ENCODE measurements at places on chromosomes 4 and X.
A peak's percentile ranks its signal among the peaks of the same experiment; 100 is the strongest.

DNA sequence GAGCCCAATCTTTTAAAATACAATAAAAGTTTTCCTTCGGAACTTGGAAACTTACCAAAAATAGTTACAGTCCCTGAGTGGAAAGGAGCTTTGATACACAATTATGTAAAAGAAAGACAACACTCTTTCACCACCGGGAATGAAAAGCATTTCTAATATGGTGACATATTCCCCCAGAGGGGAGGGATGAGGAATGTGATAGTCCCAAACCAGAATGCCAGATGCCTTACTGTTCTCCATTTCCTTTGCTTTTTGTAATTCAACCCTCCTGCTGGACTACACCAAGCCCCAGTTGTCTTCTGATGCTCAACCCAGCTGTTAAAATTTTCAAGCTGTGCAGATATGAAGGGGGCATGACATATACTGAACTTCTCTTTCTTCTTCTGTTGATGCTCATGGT lies 4.1 kb downstream of the PRIMPOL start:
- DNase-seq, result no peak

GRCh38 chrX:139044680-139045079 lies 333.2 kb upstream of the FGF13 start:
- DNase-seq, result no peak

DNA sequence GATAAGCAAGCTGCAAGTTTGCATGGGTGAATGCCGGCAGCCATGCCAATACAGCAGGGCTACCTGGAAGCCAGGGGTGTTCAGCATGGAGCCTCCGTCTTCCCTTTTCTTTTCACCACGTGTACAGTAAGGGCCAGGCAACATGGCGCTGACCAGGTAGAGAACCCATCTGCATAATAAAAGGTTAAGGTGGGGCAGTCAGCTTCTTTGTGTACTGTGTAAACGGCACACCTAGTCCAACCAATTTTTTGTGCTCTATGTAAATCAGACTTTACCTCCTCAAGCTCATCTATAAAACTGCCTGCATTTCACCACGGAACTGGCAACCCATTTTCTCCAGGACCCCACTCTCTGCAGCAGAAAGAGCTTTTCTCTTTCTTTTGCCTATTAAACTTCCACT lies 286.8 kb upstream of the VCX3A start:
- no peak for DNase-seq

GRCh38 chrX:8289523-8289922 lies 118.5 kb upstream of the VCX2 start:
- DNase-seq, result no peak

DNA sequence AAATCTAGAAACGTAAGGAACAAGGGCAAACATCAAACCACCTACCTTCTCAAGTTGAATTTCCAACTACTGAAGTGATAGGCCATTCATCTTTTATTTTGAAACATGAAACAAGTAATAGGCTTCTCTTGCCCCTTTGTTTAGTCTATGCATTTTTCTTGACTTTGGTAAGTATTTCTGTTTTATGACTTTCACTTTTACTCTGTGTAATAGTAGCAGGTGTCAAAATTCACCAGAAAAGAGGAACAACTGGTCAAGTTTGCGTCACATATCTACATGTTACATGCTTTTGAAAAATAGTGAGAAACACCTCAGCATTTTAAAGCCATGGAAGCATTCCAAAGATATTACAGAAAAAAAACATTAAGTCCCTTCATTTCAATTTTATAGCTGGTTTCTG lies 157.1 kb upstream of the FTHL17 start:
- DNase-seq, result no peak

DNA sequence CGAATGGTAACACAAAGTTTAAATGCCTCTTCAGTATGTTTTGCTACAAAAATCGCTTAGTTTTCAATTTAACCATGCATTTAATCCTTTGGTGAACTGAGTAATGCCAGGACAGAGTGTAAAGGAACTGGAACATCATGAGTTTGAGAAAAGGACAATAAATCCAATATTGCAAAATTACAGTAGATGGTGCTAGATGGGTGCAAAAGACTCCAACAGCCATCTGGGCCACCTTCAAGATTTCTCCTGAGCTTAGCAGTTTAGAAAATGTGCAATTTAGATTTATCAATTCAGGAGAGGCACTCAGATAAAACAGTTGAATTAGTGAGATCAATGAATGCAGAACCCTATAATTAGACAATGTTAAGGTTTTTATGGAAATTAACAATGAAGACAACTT lies 33.2 kb upstream of the MID1IP1 start:
- no peak for DNase-seq

DNA sequence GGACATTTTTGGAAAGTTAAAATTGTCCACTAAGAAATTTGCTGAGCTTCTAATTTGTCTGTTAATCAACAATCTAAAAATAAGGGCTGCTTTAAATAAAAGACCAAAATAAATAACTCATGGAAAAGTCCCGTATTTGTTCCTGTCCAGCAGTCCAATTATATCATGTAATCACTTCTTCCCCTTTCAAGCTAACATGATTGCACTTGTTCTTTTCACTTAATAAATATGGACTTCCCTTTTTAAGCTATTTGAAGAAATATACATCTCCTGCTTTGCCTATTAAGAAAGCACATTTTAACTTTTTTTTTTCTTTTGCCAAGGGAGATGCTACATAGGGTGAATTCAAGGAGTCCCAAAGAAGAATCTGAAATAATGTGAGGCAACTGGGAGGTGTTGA lies 55.6 kb upstream of the FRAS1 start:
- DNase-seq, result no peak

DNA sequence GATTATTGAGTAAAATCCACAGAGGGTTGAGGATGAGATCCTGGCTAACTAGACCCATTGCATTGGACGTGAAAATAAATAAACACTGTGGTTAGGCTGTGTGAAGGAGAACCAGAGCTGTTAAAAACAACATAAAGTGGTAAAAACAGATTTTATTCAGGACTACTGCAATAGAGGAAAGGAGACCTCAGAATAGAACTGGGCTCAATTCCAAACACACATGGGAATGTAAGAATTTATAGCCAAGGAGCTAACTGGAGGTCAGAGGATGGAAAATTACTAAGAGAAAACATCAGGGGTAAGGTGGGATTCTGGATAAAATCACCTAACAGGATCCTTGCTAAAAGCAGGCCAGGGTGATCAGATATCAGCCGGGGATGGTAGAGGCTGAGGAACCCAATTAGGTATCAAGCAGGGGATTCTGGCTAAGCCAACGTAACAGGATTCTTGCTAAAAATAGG lies 112.4 kb downstream of the RNF150 start:
- no peak for DNase-seq

DNA sequence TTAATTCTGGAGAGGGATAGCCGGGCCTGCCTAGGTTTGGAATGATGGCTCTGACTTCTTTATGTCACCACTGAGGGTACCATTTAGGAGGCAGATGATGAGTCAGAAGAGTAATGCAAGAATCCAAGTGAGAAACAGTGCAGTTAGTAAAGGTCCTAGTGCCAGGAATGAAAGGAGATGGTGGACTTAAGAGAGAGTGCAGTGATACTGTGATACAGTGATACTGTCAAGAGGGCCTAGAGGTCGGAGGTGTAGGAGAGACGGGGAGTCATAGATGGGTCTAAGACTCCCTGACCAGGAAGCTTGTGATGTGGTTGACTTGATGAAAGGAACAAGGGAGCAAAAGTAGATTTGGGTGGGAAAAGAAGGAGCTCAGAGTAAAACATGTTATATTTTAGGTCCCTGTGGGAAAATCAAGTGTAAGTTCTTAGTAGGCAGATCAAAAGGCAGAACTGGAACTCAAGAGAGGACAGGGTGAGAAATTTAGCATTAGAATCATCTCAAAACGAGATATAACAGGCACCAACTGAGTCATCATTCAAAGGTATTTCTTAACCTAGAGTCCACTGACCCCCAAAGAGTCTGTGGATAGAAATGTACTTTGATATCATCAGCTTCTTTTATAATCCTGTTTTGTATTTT lies 85.0 kb downstream of the NFKB1 start:
- DNase-seq, result no peak

- no peak for DNase-seq
These were observed 204.3 kb downstream of the SHROOM3 start for GRCh38 chr4:76639288-76639687.

GRCh38 chr4:629915-630641 lies 4.7 kb downstream of the PDE6B start:
- DNase-seq, result no peak

DNA sequence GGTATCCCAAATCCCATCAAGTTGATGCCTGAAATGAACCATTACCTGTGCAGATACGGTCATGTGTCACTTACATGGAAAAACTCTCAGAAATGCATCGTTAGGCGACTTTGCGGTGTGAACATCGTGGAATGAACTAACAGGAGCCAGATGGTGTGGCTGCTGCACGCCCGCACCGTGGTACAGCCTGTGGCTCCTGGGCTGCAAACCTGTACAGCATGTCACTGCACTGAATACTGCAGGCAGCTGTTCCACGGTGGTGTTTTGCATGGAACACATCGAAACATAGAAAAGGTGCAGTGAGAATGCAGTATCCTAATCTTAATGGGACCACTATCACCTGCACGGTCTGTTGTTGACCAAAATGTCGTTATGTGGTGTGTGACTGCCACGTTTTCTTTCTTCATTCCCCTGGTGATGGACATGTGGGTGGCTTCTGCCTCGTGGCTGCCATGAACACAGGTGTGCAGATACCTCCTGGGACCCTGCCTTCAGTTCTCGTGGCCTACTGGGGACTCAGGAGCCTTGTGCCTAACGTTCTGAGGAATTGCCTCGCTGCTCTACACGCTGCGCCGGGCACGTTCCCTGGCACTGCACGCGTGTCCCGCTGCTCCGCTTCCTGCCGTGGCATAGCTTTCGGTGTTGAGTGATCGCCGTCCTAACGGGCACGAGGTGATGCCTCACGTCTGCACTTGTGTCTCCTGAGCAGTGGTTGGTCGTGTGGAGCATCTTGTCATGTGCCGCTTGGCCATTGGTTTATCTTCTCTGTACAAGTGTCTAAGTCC lies 18.5 kb downstream of the MAEA start:
- DNase-seq, result no peak

DNA sequence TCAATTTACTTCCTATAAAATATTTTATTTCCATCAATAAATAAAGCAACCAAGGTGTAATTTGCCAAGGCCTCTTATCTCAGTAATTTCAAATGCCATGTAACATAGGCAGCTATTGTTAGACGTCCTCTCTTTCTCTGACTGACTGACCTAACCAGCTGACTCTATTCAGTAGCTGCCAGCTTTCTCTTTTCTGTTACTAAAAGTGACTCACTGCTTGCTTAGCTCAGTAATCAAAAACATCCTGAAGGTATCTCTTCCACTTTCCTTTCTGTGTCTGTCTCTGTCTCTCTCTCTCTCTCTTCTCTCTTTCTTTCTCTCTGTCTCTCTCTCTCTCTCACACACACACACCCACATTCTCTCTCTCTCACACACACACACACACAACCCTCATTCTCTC lies 134.2 kb downstream of the SPOCK3 start:
- DNase-seq, result no peak

GRCh38 chrX:53073115-53073586 lies 9.0 kb upstream of the TSPYL2 start:
- DNase-seq, result peak; percentile 2

DNA sequence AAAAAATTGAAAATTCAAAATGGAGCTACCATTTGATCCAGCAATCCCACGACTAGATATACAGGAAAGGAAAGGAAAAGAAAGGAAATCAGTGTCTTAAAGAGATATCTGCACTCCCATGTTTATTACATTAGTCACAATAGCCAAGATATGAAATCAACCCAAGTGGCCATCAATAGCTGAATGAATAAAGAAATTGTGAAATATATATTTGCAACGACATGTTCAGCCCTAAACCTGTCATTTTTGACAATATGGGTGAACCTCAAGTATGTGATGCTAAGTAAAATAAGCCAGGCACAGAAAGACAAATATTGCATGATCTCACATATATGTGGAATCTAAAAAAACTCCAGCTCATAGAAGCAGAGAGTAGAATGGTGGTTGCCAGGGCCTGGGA lies 155.1 kb downstream of the ANXA5 start:
- DNase-seq, result no peak

GRCh38 chr4:148207068-148207467 lies 235.1 kb downstream of the NR3C2 start:
- DNase-seq, result no peak

GRCh38 chrX:119238557-119238956 lies 2.5 kb downstream of the PGRMC1 start:
- no peak for DNase-seq

GRCh38 chrX:53263597-53264094 lies 17.7 kb downstream of the IQSEC2 start:
- no peak for DNase-seq

- DNase-seq, result no peak
These were observed 216.1 kb upstream of the TLL1 start for GRCh38 chr4:165656829-165657490.

DNA sequence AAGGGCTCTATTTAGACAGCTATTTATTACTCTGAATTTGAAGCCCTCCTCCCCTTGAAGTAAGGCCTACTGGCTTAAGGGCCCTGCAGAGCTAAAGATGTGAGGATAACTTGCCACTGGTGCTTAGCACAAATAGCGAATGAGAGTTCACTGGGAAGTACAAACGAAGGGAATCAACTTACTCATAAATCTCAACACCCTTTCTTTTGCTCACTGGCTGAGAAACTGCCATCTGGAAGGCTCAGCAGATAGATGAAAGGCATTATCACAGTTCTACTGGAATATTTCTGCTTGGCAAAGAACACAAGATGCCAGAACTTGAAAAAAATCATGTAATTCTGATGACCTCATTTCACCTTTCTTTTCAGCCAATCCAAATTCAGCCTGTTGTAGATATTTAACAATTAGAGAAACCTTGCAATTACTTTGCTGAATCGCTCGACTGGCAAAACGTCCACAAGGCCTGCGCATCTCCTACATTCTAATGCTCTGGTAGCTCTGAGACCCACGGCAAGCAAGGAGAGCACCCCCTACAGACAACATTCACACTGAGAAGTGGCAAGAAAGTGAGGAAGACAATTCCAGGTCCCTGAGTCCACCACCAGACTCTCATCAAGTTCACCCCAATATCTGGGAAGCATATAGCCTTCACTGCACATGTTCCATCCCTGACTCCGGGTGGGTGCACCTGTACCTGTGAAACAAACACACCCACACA lies 27.5 kb downstream of the TSPAN5 start:
- DNase-seq, result no peak

DNA sequence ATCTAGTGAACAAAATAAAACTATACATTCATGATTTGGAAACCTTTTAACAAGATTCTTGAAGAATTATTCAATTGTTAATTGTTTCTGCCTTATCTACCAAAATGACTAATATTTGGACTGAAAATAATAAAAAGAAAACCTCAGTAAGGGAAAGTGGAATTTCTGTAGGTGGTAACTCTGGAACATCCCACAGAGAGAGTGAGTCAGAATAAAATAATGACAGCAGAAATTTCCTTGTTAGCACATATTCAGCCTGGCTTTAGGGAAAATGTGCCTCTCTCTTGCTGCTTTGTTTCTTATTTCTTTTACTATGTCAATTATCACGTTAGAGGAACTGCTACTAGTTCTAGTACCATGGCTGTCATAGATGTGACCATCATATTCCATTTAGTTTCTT lies 421.5 kb upstream of the GNPDA2 start:
- DNase-seq, result no peak

Measured in cerebellar nuclear complex (tissue), 1 donor.